Prostate gland (tissue), 2 donors: ENCODE measurements at places on chromosomes 2 and 18.

DNA sequence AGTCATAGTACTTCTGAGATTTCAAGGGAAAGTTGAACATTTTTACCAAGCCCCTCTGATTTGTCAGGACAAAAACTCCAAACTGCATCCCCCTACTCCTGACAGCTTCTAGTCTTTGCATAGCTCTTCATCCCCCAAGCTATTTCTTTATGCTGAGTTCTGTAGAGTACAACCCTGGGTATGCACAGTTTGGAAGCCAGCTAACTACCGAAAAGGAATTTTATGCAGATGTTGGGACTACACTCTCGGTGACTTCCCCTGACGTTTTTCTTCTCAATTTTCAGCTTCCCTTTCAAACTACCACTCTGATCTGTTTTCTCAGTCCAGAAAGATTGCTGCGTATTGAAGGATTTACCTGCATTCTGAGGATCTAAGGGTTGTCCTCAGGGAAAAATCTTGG lies 1060.2 kb upstream of the ACVR2A start:
- DNase-seq, result no peak

DNA sequence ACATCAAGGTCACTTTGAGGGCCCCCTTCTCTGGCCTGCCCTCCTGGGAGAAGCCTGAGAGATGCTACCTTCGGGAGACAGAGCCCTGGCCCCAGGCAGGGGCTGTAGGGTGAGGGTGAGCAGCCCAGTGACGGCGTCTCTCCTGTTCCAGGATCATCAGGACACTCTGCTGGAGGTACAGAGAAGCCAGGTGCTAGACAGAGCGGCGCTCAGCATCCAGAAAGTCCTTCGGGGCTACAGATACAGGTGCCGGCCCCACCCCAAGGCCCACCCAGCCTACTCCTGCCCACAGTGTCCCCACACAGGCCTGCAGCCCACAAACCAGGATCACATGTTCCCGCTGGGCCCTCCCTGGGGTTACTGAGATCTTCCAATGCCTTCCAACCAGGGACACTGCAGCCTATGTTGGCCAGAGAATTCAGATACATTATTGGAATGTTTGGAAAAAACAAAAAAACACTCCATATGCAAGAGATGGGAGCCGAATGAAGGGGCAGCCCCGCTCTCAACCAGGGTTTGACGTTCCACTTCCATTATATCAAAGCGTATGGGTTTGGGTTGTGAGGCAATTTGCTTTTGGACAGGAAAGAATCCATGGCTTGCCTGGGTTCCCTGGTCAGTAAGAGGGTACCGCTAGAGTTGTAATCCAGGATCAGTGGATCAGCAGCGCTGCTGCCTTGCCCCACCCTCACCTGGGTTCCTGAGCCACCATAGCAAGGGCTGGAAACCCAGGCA lies 49.5 kb upstream of the GPR17 start:
- no peak for DNase-seq

DNA sequence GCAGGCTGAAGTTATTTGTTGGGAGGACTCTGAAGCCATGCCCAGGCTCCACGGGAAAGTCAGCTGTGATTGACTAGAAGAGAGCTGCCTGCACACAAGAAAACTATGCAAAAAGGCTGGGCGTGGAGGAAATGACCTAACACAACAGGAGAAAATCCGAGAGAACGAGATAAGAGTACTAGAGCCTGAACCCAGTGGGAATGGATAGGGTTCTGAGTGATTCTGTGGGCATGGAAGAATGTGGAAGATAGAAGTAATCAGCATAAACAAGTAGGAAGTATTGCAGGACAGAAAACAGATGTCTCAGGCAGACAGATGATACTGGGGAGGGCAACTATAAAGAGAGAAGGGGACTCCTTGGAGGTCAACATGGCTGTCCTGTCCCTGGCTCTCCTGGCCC lies 12.1 kb upstream of the COPS8 start:
- no peak for DNase-seq

DNA sequence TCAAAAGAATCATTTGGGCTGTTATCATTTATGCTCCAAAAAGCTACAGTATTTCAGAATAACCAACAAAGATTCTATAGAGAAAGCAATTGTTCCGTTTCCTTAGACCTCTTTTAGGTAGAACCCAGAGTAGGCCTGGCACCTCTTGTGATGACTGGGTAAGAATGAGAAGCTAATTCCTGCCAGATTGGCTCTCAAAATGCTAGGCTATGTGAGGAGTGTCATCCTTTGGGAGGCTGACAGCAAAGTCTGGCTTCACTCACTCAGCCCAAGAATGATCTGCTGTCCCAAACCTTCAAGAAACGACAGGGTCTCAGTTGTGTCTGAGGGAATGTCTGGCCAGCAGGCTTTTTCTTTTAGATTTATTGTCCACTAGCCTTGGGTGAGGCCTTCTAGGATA lies 4.5 kb downstream of the CERS6 start:
- no peak for DNase-seq

DNA sequence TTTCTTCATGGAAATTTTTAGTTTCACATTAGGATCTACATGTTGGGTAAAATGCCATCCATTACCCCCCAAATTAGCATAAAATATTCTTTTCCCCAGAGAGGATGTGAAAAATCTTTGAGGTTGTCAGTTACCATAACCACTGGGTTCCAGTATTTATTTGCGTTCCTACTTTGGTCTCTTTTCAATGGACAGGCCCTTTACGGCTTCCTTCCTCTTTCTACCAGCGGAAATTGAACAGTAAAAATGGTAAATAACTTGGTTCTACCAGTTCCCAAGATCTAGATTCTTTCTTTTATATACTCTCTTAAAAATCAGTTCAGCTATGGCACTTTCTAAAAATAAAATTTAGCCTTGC lies 169.2 kb upstream of the APCDD1 start:
- DNase-seq, result no peak

GRCh38 chr2:233857511-233858141 lies 3.3 kb upstream of the HJURP start:
- DNase-seq, result no peak

DNA sequence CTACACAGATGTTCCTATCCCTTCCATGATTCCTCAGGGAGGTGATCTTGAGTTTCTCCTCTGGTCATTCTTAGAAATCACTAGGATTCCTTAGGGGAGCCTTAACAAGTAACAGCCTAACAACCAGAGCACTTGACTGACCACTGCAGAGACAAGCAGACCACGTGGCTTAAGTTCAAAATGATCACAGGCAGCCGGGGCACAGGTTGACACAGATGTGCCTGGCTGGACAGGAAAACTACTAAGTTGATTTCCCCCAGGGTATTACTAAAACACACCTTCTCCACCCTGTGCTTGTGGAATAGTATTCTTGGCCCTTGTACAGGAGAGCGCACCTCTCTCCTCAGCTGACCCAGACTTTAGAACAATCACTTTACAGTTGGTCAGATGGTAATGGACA lies 29.9 kb downstream of the ST3GAL5 start:
- no peak for DNase-seq

DNA sequence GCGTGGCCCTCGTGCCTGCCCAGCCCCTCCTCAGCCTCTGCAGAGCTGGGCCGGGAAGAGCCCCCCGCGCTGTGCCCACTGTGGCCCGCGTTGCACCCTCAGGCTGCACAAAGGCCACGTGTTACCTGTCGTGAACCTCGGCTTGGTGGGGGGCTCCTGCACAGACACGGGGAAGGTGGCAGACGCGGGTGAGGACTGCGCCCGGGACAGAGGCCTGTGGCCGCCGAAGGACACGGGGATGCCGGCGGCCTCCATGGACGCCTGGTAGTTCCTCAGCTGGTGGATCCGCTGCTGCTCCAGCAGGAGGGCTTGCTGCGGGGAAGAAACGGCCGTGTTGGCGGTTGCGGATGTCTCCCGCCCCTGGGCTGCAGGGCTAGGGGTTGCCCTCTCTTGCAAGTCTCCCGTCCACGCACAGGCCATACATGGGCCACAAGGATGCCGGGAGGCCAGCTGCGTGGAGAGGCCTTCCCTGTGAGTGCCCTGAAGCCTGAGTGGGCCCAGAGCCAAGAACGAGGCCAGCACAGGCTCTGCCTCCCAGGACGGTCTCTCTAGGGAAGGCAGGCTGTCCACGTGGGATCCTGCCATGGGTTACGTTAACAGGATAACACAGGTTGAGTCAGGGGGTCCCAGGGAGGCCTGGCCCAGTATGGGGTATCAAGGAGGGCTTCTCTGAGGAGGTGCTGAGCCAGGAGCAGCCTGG lies 263.7 kb downstream of the TWIST2 start:
- DNase-seq, result no peak

DNA sequence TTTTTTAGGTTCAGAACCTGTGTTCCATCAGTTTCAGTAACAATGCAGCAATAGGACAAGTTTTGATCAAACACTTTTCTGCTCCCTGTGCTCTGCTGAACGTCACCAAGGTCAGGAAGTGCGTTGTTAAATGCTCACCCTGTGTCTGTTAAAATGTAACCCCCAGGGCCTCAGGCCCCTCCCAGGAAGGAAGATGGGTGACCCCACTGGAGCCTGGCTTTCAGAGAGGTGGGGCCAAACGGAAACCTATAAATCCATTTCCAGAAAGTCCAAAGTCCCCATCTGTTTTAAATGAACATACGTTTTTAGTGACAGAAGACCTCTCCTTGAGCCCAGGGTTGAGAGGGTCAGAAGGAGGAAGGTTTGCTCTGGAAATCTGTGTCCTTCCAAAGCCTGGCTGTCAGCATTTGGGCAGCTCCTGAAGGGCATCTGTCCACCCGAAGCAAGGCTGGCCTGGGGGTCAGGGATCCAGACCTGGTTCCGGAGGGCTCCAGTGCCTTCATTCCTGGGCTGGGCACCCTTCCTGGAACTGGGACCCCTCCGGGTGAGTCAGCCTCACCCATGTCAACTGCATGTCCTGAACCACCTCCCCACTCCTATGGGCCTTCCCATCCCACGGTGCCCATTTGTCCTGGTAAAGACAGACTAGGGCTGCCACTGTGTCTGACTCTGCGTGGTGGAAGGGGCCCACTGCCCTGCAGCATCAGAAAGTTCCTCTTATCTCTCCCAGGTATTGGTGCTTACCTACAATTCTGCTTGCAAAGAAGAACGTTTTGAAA lies 117.4 kb upstream of the COPS8 start:
- DNase-seq, result no peak

DNA sequence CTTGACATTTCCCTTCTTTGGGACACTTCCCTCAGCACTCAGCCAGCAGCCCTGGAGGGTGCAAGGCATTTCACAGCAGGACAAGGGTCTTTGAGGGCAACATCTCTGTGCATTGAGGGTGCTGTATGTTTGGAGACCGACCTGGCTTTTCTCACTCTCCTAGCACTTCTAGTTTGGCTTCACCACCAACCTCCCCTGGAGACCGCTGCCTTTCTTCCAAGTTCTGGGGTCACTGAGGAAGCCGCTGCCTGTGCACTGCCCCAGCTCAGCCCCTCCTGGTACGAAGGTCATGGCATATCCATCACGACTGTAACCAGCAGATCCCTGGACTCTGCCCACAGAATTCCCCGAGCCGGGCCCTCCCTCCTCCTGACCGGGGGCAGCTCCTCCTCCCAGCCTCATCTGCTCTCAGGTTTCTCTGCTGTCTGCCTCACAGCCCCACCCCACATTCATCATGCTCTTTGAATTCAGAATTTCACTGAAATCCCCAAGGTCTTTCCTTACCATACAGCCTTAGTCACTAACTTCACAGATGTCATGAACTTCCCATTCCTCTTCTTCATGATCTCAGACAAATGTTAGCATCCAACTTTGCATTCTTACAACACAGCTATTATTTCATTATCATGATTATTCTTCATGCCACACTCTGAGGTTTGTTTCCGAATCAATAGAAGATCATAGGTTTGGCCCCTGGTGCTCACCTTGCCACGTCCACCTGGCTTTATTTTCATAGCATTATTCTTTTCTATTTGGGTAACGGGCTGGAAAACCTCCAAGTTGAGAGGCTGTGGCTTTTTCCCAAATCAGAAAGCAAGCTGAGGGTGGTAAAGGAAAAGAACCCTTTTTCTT lies 113.0 kb upstream of the COPS8 start:
- no peak for DNase-seq

DNA sequence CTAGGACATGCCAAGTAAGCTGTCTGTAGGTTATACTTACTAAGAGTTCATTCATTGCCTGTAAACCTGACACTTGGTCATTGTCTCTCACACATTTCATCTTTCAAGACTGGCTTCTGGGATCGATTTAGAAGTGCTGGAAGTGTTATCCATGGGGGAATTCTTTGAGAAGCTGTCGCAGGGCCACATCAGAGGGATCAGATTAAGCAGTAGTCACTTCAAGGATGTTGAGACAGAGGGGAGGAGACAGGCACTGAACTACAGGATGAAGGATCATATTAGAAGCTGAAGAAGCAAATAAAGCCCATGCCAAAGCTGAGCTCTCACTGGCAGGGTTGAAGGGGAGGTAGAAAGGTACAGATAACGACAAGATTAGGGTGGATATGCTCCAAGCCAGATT lies 49.0 kb downstream of the CDK15 start:
- no peak for DNase-seq

GRCh38 chr2:104685591-104685990 lies 168.3 kb upstream of the POU3F3 start:
- DNase-seq, result no peak

DNA sequence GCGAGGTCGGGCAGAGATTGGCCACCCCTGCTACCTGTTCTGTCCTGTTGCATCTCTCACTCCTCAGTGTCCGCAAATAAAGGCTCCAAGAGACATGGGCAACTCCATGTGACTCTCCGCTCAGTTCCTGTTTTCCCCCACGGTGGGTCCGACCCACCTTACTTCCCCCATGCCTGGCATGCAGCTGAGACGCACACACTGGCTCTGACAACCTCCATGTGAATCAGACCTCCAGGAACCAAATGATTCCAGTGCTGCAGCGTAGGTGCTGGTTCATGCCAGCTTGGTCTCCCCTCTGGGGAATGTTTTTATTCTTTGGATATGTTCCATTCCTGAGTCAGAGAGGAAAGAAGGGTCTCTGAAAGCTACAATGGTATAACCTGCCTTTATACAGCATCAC lies 221.5 kb downstream of the SH3RF3 start:
- DNase-seq, result no peak

- peak; percentile 17 for DNase-seq
Measured at GRCh38 chr18:23627321-23627720, 35.4 kb downstream of the ANKRD29 start.

DNA sequence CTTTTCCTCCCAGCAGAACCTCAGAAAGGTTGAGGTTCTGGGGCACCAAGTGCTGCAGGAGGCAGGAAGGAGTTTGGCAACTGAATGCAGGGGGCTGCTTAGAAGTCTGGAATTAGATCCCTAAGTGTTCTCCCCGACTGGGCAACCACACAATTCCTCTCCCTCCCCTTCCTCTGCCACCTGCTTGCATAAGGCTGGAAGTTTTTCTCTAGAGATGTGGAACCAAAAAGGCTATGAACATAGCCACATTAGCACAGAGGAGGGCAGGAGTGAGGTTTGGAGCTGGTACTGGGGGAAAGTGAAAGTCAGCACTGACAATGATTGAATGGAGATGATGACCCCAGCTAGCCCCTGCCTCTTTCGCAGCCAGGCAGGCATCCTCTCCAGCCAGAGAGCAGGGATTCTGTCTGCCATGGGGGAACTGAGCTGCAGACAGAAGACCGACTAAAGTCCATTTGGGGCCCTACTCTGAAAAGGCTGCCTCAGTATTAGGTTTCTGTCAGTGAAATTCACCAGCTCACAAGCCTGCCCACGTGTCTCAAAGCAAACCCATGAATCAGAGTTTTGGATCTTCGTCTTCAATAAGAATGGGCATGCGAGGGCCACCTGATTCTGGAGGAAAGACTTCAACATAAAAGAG lies 87.9 kb upstream of the ITGA6 start:
- no peak for DNase-seq

GRCh38 chr2:129499747-129500146 lies 479.7 kb upstream of the RAB6C start:
- DNase-seq, result no peak
